Activated CD8-positive, alpha-beta T cell treated with anti-CD3 and anti-CD28 coated beads, Interleukin-2, amount 10 ng/mL, durations not matched to agents 7 days and 5 days (primary cell): ENCODE measurements at places on chromosomes 1 and 21.
A peak's percentile ranks its signal among the peaks of the same experiment; 100 is the strongest.

- DNase-seq = no peak
Observed at GRCh38 chr21:45098867-45099266, 24.5 kb downstream of the ADARB1 start.

GRCh38 chr1:117612517-117613248 lies 6.8 kb downstream of the TENT5C start:
- no peak for DNase-seq

DNA sequence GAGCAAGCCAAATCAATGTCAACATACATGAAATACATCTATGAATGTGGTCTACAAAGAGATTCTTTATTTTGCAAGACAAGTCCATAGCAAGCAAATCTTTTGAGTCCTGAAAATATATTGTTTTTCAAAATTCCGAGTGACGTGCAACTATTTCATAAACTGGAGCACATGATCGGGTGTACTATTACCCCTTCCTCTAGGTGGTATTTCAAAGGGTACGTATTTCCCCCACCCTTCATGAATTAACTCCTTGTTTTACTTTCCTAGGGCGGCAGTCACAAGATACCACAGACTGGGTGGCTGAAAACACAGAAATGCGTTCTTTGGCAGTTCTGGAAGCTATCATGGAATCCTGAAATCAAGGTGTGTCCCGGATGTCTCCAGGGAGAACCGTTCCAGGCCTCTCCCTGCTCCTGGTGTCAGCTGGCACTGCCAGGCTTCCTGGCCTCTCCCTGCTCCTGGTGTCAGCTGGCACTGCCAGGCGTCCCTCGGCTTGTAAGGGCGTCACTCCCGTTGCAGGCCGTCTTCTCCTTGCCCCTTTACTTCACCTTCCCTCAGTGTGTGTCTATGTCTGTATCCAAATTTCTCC lies 55.3 kb downstream of the RIPK4 start:
- DNase-seq = no peak

DNA sequence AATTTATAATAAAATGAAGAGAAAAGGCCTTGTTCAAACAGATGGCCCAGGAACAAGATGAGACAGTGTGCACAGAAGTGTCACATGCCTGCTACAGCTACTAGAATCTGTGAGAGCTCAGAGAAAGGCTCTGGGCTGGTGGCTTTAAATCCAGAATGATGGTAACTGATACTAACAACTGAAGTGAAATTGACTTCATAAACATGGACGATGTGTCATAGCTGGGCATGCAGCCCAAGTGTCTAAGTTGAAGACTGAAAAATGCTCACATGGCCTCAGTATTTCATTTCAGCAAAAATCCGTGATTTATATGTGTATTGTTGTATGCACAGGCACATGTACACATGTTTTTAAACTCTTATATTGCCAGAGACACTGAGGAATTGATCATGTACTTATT lies 208.3 kb upstream of the RUNX1 start:
- no peak for DNase-seq

DNA sequence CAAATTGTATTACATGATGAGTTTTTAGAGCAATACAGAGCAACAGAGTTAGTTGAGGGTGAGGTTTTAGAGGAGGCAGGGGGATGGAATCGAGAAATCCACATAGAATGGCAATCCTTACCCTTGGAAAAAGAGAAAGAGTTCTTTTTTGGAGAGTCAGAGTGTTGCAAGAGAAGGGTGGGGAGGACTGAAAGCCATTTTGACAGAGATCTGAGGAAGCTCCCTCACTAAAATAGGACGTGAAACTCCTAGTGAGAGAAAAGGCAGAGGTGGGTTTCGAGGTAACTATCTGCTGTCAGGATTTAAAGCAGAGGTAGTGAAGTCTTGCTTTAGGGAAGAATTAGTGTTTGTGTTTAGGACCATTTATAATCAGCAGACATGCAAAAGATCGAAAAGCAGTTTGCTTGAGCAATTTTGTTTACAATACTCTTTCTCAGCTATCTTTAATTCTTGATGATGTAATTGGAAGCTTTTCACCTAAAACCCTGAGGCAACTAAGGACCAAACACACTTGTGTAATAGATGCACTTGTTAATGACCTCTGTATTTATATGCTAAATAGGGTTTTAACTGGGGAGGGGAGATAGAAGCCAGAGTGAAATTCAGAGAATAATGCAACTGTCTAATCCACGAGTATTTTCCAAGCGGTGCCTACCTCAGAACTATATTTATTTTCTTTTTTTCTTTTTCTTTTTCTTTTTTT lies 20.0 kb downstream of the ADAMTS5 start:
- DNase-seq = no peak

DNA sequence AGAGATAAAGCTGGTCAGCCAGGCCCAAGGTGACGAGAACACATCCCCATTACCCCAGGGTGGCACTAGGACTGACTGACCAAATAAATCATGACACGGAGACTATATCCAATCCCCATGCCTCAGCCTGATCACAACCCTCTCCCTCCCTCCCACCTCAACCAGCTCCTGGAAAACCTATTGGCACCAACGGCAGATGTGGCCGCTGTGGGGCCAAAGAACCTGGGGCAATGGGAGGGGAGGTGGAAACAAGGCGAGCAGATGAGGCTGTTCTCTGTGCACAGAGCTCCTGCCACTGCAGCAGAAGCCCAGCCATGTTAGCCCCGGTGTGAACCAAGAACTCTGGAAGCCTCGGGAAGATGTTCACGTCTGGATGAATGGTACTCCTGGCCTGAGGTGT lies 77.6 kb downstream of the CD247 start:
- peak; percentile 17 for DNase-seq

- peak; percentile 58 for DNase-seq
Observed at GRCh38 chr1:62175568-62176179, 19.0 kb upstream of the L1TD1 start.

DNA sequence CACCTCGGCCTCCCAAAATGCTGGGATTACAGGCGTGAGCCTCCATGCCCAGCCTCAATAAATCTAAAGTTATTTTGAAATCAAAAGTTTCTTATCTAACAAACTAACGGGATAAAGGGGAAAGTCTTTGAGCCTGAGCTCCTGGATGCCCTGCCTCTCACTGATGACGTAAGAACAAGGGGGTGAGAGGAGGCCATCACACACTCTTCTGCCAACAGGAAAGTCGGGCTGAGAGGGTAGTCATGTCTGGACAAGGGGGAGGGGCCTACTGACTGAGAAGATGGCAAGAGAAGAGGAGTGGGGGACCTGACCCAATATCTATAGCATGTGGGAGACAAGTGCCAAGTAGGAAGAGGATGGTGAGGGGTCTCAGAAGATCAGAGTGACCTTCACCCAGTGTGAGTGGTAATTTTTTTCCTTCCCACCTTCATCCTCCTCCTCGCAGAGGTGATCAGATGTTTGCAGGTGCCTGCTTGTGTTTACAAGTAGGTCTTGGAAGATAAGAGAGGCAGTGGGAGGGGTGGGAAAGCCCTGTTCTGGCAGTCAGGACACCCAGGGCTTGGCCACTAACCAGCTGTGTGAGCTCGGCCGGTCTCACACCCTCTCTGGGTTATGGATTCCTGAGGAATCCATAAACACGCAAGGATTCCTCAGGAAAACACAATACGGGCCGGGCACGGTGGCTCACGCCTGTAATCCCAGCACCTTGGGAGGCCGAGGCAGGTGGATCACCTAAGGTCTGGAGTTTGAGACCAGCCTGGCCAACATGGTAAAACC lies 9.6 kb downstream of the UQCRHL start:
- no peak for DNase-seq

DNA sequence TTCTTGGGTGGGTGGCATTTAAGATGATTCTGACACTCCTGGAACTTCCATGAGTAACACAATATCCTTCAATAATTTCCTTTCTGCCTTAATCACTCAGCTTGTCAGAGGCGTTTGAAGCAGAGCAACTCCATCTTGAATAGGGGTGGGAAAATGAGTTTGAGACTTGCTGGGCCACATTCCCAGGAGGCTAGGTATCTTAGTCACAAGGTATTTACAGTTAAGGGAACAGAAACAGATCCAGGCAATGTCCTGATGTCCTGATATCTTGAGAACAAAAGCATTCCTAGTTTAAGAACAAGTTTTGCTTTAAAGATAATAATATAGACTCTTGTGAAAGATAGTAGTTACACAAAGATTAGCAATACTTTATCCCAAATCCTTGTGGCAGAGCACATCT lies 76.6 kb upstream of the KIAA0040 start:
- DNase-seq = no peak

DNA sequence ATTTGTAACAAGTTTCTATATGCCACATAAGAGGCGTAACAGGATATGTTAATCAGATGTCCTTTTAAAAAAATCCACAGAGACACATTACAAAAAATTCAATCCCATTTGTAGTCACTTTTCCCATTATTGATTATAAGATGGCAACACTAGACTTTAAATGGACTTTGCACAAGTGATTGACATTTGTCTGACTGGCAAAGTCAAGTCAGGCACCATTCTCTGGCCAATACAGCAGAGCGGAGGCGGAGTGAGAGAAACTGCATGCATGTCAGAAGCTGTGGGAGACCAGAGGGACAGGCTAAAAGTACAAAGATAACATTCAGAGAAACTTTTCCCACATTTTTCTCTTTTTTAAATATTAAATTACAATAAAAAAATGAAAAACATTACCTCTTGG lies 28.1 kb upstream of the RGS5 start:
- DNase-seq = no peak

DNA sequence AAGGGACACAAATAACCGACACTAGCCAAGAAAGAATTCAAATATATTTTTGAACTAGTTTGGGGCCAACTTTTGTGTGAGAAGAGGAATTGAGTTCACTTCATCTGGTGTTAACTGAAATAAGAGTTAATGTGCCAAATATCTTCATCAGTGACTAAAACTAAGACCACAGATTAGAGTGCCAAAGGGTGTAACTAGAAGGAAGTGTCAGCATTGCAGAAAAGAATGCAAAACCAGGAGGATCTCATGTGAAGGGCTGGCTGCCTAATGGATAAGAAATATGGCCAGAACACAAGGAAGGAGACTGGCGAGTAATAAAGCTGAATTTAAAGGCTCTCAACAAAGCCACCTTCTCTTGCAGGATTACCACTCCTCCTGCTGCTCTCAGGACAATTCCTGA lies 61.8 kb upstream of the LRRC8D start:
- no peak for DNase-seq

DNA sequence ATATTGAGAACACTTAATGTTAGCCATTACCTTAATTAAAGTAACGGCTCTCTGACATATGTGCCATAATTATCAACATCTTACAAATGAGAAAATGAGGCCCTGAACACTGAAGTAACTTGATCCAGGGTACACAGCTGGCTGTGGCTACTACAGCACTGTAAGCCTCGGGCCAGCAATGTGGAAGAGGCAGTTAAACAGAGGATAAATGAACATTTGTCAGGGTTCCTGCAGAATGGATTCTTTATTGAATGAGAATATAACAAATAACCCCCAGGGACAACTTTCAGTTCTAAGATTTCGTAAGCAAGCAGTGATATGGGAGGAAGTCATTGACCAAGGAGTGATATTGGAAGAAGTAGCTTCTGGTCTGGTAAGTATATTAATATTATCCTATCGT lies 70.5 kb upstream of the SCYL3 start:
- no peak for DNase-seq

GRCh38 chr1:63682936-63683335 lies 89.7 kb downstream of the PGM1 start:
- no peak for DNase-seq

DNA sequence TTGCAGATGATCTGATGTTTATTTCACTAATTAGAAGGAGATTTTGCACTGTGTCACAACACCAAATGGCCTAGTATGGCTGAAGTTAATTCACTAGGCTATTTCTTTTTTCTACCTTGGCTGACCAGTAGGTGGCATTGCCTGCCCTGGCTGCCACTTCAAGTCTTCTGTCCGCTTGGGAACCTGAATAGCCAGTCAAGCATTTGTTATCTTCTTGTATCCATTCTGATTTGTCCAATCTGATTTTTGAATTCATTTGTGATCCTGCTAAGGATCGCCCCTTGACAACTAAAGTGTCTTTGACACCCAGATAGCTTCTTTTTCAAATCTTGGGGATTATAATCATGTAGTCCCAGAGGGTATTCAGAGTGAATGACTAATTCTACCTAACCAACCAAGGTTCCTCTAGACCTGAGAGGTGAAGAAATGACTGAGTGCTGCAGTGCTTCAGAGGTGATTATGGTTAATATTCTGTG lies 99.4 kb downstream of the GIPC2 start:
- peak; percentile 53 for DNase-seq

DNA sequence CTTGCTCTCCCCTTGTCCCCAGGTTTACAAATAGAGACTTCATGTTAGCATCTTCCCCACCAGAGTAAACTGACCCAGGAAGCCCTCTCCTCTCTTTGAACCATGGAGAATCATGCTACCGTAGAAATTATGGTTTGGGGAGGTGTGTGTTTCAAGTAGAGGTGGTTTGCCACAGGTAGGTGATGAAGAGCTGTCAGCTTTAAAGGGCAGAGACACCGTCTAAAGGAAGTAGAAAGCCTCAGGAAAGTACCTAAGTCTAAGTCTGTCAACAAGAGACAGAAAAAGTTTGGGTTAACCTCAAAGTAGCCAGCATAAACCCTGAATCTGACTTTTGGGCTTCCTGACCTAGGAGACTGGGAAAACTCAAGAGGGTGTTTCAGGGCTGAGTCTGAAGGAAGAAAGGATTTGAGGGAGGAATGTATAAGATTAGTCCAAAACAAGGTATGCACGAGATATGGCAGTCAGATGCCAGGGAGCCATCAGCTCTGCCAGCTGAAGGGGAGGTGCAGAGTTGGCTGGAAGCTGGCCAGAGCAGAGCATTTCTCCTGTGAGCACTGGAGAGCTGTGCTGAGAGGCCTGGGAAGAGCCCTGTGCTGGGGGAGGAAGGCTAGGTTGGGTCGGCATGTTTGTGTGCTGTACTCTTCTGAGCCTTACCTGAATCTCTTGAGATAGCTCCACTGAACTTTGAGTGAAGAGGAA lies 14.3 kb downstream of the ADAMTSL4 start:
- DNase-seq = peak; percentile 63

GRCh38 chr1:164380893-164381292 lies 178.1 kb upstream of the PBX1 start:
- no peak for DNase-seq

DNA sequence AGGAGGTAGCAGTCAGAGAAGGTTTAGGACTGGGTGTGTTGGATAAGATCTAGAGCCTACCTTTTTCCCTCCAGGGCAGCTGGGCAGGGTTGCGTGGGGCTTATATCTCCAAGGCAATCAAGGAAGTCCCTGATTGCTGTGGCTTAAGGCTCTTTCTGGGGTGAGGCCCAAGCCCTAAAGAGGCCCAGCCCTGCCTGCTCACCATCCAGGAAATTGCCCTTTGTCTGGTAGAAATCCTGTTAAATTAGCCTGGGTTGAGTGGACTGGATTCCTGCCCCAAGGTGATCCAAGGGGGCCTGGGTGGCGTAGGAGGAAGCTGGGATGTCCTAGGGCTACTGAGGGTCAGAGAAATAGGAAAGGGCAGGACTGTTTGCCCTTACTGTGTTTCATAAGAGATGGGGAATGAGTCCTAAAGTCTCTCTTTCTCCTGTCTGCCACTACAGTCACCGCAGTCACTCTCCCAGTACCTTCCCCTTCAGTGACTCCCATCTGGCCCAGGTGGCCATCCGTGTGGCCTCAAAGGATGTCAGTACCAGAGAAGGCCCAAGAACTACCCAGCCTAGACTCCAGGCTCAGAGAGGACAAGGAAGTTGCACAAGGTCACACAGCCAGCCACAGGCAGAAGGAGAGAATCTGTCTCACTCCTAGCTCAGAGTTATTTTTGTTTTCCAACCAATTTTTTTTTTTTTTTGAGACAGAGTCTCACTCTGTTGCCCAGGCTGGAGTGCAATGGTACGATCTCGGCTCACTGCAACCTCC lies 25.8 kb downstream of the MFSD2A start:
- no peak for DNase-seq

- DNase-seq = no peak
Observed at GRCh38 chr21:42601656-42602055, 51.8 kb upstream of the PDE9A start.

GRCh38 chr1:240687820-240688219 lies 75.9 kb upstream of the GREM2 start:
- DNase-seq = peak; percentile 21
